Stimulated activated CD4-positive, alpha-beta T cell treated with anti-CD3 and anti-CD28 coated beads, Interleukin-15, amount 100 ng/mL, for 48 hours (primary cell): ENCODE measurements at places on chromosomes 6 and 20.

- no peak for DNase-seq
These were observed 89.5 kb downstream of the TIAM2 start for GRCh38 chr6:155084431-155085123.

DNA sequence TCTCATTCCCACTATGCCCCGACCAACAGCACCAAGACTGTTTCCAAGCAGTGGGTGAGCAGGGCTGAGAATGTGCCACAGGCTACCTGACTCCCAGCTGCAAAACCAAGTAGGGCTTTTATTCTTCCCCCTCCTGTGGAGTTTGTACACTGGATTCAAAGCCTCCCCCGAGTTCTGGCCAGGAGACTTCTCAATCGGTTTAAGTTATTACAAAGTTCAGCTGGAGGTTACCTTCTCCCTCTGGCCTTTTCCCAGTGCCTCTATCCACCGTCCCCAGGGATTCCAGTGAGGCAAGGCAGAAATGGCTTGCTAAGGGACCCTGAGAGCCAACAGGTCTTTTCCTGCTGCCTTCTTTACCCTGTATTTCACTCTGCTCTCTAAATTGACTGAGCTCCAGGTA lies 217.0 kb downstream of the ADGRG6 start:
- DNase-seq = no peak

GRCh38 chr20:53287357-53288042 lies 306.1 kb downstream of the ZNF217 start:
- DNase-seq = no peak

DNA sequence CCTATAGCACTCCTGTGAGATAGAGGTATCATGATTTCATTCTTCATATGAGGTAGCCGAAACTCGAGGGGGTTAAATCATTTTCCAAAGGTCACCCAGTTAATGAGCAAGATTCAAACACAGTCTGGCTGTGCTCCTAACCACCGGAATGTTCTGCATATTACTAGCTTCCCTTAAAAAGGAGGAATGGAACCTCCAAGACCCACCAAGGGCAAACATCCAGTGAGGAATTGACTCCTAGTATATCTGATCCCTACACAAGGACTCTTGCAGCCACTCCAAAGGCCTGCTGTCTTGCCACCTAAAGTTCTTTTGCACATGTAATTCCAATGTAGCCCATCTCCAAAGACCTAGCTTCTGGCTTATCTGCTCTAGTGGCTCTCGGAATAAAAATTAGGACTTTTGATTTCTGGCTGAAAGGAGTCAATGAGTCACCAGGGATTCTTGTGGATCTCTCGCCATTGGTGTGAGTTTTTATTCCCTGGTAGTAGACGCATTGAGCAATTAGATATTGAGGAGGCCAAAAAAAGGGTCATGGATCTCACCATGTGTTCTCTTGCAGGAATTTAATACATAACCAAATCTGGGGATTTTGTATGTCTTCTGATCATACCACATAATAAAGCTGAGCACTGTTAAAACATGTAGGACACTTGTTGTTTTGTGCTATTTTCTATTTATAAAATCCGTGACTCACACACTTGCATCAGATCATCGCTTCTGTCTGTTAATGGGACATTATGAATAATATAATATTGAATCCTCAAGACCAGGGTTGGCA lies 9.1 kb downstream of the BCAS1 start:
- no peak for DNase-seq

DNA sequence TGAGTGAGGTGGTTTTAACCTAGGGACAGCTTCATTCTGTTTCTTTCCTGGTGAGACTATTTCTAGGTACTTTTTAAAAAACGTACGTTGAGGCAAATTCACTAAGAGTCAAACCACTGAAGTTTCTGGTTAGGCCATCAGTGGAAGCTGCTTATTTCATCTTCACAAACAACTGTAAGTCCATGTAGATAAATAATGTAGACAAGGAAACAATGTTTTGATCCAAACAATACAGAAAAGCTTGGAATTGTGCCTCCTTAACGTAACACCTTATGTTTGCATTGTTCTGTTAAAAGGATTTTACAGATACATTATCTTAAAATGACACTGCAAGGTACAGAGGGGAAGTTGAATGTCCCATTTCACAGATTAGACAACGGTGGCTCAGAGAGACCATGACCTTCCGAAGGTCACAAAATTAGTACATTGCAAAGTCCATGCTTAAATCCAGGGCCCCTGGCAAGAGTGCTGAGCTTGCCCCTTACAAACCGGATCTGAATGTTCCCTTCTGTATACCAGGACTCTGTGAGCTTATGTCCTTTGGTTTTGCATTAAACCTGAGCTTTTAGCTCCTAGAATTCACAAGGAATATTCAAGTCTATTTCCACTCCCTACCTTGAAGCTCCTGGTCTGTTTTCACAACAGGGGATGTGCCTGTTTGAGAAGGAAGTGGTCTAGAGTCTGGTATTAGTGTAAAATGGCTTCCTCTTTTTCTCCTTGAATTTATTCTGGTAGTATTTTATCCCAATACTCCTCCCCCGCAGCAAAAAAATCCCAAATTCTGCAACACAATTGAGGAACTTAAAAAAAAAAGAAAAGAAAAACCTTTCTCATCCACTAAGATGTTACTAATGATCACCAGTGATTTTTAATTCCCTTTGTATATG lies 28.9 kb upstream of the ZNF217 start:
- DNase-seq = no peak

DNA sequence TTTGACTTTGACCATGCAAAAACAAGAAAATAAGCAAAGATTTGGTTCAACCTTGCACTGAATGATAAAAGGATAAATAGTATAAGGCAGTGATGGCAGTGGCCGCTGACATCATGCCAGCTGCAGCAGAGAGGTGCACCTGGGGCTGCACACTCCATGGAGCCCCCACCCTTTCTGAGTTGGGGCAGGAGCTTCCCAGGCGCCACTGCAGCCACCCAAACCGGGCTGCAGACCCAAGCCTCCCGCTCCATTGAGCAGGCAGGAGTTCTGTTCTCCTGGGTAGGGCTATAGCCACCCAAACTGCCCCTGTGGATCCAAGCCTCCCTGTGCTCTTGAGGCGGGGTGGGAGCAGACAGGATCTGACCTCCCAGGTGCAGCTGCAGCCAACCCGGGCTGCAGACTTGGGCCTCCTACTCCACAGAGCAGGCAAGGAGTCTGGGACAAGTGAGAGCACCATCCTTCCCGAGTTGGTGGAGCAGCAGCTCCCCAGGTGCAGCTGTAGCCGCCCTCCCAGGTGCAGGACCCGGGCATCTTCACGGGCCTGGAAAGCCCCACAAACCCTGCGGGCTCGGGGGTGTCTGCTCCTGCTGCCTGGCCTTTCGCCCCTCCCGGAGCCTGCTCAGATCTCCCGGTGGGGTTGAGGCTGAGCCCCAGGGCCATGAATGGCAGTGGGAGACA lies 537.9 kb downstream of the TENT5A start:
- DNase-seq = no peak

GRCh38 chr6:43806758-43807227 lies 36.8 kb downstream of the VEGFA start:
- no peak for DNase-seq

- DNase-seq = no peak
These were observed 1121.7 kb upstream of the MAP3K7 start for GRCh38 chr6:91708534-91708933.

GRCh38 chr6:118912646-118913045 lies 18.7 kb downstream of the ASF1A start:
- no peak for DNase-seq

DNA sequence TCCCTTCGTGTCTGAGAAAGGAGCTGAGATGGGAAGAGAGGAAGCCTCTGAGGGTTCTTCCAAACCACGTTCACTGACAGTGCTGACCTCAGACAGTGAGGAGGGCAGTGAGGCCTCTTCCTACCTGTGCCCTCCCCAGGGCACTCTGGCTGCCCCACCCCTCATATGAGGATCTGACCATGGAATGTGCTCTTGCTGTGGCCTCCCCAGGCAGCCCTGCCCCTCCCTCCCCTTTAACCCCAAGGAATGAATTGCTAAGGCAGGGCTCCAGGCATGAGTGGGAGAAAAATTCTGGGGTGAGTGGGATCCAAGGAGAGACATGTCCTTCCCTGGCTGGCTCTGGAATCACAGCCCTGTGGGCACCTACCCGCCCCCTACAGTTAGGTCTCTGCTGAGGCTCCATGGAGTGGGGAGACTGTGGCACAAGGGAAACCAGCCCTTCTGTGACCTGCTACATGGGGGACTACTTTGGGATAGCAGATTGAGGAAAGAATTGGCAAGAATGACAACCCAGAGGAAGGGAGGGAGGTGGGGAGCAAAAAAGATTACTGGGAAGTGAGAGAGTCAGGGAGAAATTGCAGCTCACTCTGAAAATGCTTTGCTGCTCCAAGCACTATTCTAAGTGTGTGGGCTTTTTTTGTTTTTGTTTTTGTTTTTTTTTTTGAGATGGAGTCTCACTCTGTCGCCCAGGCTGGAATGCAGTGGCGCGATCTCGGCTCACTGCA lies 29.4 kb downstream of the TNXB start:
- no peak for DNase-seq
